A549 treated with CpdA at 1 μM for 4 hours (cell line): ENCODE measurements at places on chromosomes 4 and X. TPM values are rescaled to one million over a fixed set of nuclear protein-coding genes. Genes with fewer than 3 reads are reported as not detected.

The CT47A1 gene
- not detected in 5 replicates for total RNA-seq

The TAF7L gene
- total RNA-seq, result 0.06 to 0.15 TPM (median 0.09 TPM) in 4 of 5 replicates, not detected in the other

The EVC gene
- 9.0 to 14.6 TPM (median 12.1 TPM) in 5 replicates for total RNA-seq

The ANK2 gene
- total RNA-seq, result 0.75 to 0.93 TPM (median 0.84 TPM) in 5 replicates

The PPP2R3B gene
- total RNA-seq, result 17.9 to 28.2 TPM (median 21.7 TPM) in 5 replicates
